ENCODE measurements at places on chromosomes 13 and 19.
A peak's percentile ranks its signal among the peaks of the same experiment; 100 is the strongest.

- DNase-seq = no peak
Observed at GRCh38 chr13:20219577-20219976, 12.5 kb downstream of the GJB6 start.

GRCh38 chr19:3096902-3097326 lies 2.8 kb downstream of the GNA11 start:
- no peak for DNase-seq

- DNase-seq = no peak
Observed at GRCh38 chr13:73952648-73953047, 181.6 kb downstream of the KLF12 start.

DNA sequence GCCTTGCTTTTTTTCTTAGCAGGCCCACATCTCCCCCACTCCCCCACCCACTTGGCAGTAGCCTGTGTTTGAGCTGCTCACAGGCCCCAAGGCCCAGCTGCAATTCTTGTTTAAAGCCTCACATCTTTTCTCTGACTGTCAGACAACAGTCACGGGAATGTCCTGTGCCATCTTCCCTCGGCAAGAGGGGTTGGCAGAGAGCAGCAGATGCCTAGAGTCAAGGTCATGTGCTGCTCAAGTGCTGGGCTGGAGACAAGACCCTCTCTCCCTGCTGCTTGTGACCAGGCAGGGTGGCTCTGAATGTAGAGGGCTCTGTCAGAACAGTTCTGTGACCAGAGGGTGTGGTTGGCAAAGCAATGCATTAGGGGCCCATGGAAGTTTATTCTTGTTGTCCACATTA lies 47.4 kb downstream of the BBC3 start:
- no peak for DNase-seq

GRCh38 chr13:89862691-89863036 lies 1484.8 kb upstream of the MIR17HG start:
- DNase-seq = no peak

GRCh38 chr13:111973605-111974340 lies 93.2 kb upstream of the SOX1 start:
- peak; percentile 59 for DNase-seq

DNA sequence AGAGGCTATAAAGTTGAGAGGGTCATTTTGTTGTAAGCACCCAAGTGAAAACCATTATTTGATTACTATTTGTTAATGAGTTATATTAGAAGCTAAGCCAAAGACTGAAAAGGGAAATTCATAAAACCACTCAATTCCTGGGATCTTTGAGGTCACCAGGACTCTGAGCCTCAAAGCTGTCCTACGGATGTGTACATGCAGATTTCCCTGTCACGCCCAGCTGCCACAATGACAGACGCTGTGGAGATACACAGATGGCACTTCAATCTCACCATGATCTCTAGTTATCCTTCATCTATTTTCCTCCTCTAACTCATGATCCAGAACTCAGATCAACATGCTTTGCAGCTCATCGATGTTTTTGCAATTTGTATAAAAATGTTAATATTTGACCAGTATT lies 403.5 kb upstream of the MIR17HG start:
- DNase-seq = no peak
